ENCODE measurements at places on chromosomes 1 and 21.

DNA sequence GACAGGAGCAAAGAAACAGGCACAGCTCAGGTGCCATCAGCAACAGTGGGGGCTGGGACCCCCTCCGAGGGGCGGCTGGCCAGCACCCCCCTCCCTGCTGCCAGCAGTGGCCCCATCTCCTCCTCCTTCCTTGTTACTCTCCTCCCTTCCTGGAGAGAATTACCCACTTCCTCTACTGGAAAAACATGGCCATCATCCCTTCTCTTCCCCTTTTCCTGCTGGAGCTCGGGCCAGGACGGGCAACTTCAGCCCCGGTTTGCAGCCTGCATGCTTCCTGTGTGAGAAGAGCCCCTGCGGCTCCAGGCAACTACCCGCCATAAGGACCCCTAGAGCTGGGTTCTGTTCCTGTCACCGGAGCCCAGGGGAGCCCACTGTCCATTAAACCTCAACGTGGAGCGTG, 17.6 kb downstream of the MEGF6 start:
- DNase-seq = no peak

DNA sequence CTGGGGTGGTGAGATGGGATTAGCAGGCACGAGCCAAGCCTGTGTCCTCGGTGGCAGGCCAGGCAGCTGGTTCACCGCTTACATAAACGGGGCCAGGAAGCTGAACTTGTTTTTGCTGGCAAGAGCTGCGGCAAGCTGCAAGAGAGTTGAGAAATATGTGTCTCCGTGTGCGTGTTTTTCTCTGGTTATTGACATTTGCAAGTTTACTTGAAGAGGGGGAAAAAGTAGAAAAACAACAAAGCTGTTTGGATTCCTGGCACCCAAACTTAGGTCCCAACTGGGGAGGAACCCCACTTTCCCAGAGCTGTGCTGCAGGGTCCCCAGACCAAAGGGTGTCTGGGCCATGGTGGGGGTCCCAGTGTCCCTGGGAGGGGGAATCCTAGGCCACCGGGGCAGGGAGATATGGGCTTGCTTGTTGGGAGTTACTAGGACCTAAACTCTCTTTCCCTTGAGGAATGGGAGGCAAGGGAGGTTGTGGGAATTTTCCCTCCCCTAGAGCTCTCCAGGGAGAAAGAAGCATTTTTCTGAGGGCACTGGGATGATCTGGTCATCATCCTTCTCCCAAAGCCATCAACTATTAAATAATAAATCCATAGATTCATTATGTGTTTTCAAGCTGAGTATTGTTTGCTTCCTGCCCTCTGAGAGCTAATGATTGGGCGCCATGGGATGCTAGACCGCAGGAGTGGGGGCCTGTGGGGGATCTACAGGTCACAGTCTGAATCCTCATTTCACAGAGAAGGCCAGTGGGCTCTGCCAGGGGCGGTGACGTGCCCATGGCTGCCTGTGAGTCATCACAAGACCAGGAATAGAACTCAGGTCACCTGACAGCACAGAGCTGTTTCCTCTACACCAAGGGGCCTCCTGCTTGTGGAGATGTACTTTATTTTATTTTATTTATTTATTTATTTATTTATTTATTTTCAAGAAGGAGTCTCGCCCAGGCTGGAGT, 14.8 kb downstream of the IL6R start:
- DNase-seq = no peak

DNA sequence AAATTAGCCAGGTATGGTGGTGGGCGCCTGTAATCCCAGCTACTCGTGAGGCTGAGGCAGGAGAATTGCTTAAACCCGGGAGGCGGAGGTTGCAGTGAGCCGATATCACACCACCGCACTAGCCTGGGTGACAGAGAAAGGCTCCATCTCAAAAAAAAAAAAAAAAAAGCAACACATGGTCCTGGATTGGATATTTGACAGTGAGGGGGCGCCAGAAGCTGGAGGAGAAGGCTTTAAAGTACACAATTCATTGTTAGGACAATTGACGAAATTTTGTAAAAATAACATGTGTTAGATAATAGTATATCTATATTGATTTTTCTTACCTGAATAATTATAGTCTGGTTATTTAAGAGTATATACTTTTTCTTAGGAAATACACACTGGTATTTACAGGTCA, 50.2 kb upstream of the USP25 start:
- no peak for DNase-seq

DNA sequence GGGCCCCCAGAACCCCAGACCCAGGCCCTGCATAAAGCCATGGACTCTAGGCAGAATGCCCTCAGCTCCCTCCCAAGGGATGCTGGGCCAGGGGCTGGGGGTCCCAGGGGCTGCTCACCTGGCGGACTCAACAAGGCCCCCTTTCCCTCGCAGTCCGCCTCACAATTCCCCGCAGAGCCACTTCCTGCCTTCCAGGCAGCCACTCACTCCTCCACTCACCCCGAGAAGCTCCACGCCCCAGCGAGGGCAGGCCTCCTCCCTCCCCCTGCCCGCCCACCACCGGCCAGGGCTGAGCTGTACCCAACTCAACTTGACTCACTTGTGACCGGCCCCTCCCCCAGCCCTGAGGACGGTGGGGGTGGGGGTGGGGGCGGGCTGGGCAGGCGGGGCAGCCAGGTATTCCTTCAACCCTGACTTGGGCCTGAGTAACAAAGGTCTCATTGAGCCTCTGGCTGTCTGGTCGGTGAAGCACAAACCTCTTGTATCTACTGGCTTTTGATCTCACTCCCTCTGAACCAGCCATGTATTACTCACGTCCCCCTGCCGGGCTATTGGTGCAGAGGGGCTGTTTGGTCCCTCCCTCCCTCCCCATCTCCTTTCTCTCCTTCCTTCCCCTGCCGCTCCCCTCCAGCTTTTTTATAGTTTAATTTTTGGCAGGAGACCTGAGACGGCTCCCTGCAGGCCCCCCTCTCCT, 5.9 kb downstream of the BLACAT1 start:
- no peak for DNase-seq

DNA sequence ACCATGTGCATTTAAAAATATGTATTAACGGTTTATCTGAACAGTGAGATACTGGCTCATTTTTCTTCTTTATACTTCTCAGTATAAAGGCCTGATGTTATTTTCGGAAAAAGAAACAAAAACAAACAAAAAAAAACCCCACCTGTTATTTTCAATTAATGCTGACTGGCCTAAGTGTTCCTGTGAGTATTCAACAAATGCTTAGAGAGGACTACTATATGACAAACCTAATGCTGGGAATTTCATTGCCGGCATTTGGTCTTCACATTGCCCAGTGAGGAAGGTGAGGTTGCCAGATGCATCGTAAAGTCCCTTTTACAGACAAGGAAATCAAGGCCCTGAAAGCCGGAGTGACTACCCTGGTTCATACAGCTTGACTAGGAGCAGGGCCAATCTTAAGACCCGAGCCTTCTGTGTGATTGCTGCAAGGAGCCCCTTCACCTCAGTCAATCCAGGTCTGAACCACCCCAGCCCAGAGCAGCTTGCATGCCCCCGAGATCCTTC, 599 bp downstream of the MRPL24 start:
- no peak for DNase-seq

DNA sequence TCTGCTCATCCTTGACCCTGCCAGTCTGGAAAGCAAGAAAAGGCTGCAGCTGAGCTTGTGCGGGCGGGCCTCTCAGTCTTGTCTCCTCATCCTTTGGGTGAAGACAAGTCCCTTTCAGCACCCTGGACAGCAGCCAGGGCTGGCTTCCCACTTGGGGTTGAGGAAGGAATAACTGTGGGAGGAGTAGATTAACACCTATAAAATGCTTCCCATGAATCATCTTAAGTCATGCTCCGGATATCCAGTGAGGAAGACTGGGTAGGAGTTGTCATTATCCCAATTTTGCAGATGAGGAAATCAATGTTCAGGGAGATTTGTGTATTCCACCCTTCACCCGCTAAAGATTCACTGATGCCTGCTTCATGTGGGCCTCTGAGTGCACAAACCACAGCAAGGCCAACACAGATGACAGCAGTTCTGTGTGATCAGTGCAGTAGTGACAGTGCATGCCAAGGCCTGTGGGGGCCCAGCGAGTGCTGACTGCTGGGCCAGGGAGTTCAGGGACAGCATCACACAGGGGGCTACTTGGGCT, 20.1 kb upstream of the COL16A1 start:
- DNase-seq = no peak

- no peak for DNase-seq
Observed at GRCh38 chr1:28494737-28495136, 11.1 kb upstream of the RCC1 start.

All from stimulated activated CD4-positive, alpha-beta T cell treated with anti-CD3 and anti-CD28 coated beads, TNF-alpha, amount 100 ng/mL, for 1 hour (primary cell).